ENCODE measurements at places on chromosomes 7 and 10. TPM values are rescaled to one million over a fixed set of nuclear protein-coding genes. Genes with fewer than 3 reads are reported as not detected.

CPA2 gene
- total RNA-seq, result not detected

TAC1 gene
- total RNA-seq, result 2.9 TPM

GPC2 gene
- 2.2 TPM for total RNA-seq

LEP gene
- 0.24 TPM for total RNA-seq

NEUROD6 gene
- total RNA-seq, result not detected

A1CF gene
- not detected for total RNA-seq

SFTPD gene
- total RNA-seq, result under 0.01 TPM

GIMAP4 gene
- 2.2 TPM for total RNA-seq

MYL7 gene
- total RNA-seq, result not detected

IL6 gene
- 23.1 TPM for total RNA-seq

STK32C gene
- total RNA-seq, result 14.2 TPM

TMEM229A gene
- total RNA-seq, result not detected

ACHE gene
- 0.24 TPM for total RNA-seq

SOSTDC1 gene
- total RNA-seq, result 0.24 TPM

ZNF804B gene
- not detected for total RNA-seq

SRGN gene
- 13.5 TPM for total RNA-seq

OGDH gene
- total RNA-seq, result 59.5 TPM

Measured in tracheal epithelial cell (primary cell).